Fibroblast of the aortic adventitia (primary cell): ENCODE measurements at places on chromosomes 6 and 20. TPM values are rescaled to one million over a fixed set of nuclear protein-coding genes. Genes with fewer than 3 reads are reported as not detected.

GRCh38 chr6:146895101-146895771 lies 296.5 kb downstream of the ADGB start:
- no peak for DNase-seq

The CPNE5 gene
- total RNA-seq, result 0.16 and 0.18 TPM in 2 replicates

The PPP1R16B gene
- total RNA-seq, result 0.09 and 0.33 TPM in 2 replicates

DNA sequence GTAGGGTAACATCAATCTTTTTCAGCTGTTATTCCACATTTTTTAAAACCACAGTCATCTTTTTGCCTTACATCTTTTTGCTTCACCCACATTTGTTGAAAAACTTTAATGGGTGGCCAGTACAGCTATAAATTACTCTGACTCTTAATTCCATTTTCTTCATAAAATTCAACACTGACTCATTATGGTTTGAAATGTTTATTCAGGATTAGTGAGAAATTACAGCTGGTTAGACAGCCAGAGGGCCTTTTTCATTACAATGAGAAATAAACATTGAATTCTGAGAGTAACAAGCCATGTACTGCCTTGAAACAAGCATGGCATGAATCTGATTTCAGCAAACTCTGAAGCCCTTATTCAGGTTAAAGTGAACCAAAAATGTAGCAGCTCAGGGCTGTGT lies 19.5 kb downstream of the NDUFAF4 start:
- no peak for DNase-seq

GRCh38 chr6:167647306-167647705 lies 179.4 kb upstream of the AFDN start:
- no peak for DNase-seq

The AVP gene
- not detected in 2 replicates for total RNA-seq

DNA sequence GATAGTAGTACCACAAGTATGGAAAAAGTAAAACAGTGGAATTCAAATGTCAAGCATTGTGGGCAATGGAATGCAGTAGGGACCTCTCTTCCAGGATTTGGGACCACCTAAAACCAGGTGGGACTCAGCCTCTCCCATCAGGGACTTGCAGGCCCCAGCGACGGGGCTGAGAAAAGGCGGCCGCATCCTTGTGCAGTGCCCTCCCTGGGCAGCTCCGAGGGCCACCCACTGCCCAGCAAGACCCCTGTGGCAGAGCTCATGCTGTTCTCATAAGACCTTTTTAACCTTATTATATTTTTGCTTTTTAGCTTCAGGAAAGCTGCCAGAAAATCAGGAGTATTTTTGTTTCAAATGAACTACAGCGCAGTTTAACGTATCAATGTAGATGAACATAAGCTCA lies 142.6 kb upstream of the RPS6KA2 start:
- DNase-seq, result no peak

The RIPPLY2 gene
- total RNA-seq, result not detected in 2 replicates

The ADGB gene
- total RNA-seq, result not detected in 2 replicates

DNA sequence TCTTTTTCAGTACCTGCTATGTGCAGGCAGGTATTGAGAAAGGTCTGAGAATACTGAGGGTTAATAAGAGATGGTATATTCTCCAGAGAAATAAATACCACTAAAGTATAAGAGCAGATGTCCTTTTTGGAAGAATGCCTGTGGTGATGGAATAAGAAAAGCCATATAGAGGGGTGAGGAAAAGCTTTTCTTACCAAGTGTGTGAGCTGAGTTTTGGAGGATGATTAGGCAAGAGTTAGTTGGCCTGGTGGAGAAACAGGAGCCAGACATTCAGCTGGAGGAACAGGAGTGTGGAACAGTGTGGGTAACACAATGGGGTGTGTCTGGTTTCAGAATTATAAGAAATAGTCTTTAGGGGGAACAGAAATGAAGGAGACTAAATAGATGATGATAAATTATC lies 19.9 kb downstream of the ZNF451 start:
- DNase-seq, result peak; percentile 29

DNA sequence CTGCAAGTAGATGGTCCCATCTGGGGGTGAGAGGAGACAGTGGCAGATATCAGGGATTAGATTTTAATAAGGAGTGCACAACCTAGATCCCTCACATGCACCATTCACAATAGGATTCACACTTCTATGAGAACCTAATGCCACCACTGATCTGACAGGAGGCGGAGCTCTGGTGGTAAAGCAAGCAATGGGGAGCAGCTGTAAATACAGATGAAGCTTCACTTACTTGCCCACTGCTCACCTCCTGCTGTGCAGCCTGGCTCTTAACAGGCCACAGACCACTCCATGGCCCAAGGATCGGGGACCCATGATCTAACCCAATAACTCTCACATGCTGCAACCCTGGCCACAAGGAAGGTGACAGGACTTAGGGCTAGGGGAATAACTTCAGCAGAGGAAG lies 75.4 kb downstream of the ZNF133 start:
- no peak for DNase-seq

DNA sequence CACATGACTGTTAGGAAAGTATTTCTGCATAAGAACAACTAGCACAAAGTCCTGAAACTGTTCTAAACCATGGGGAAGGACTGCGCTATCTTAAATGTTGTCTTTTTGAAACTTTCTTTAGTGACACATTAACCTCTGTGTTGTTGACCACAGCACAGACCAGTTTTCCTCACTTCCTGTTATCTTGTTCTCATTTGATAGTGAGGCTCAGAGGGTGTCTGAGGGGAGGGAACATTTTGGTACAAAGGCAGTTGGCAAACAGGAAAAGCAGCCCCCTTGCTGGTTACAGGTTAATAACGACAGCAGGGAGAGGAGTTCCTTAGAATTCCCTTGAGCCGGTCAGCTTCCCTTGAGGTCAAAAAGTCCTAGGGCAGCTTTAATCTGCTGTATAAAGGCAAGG lies 143.5 kb upstream of the BMP2 start:
- no peak for DNase-seq

The HLA-DRB5 gene
- total RNA-seq, result not detected in 2 replicates

- no peak for DNase-seq
Observed at GRCh38 chr20:2745060-2745910, 52.7 kb downstream of the EBF4 start.

DNA sequence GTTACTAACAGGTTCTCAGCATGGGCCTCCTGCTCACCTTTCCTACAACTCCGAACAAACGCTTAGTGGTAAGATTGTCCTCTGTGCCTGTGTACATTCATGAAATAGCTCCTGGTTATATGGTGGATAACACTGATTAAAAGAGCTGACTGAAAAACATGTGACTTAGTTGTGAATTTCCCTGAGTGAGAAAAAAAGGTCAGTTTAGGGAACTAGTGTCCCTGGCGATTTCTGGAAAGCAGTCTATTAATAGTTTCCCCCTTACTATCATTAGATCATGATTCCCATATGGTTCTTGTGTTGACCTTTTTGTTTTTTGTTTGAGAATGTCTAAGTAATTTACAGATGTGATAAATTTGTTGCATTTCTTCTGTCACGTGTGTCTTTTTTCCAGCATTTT lies 15.6 kb downstream of the SNRPC start:
- DNase-seq, result no peak

The LAMA4 gene
- total RNA-seq, result 306 and 904 TPM in 2 replicates

The CAGE1 gene
- total RNA-seq, result 0.33 and 0.36 TPM in 2 replicates

The C6orf15 gene
- total RNA-seq, result not detected in 2 replicates

- DNase-seq, result peak; percentile 6
Observed at GRCh38 chr6:144534180-144534579, 249.0 kb downstream of the UTRN start.

GRCh38 chr20:63253438-63254231 lies 628 bp downstream of the NKAIN4 start:
- DNase-seq, result no peak

The SLC35F1 gene
- total RNA-seq, result not detected in 2 replicates

The HMGCLL1 gene
- not detected in 2 replicates for total RNA-seq

The CGA gene
- not detected in 2 replicates for total RNA-seq

GRCh38 chr6:162119341-162119740 lies 608.2 kb downstream of the PRKN start:
- no peak for DNase-seq

- no peak for DNase-seq
Observed at GRCh38 chr20:36113036-36113435, 41.5 kb upstream of the EPB41L1 start.

GRCh38 chr20:37898233-37899104 lies 4.5 kb upstream of the VSTM2L start:
- peak; percentile 47 for DNase-seq

- no peak for DNase-seq
Observed at GRCh38 chr6:124703541-124703940, 258.7 kb upstream of the RNF217 start.

DNA sequence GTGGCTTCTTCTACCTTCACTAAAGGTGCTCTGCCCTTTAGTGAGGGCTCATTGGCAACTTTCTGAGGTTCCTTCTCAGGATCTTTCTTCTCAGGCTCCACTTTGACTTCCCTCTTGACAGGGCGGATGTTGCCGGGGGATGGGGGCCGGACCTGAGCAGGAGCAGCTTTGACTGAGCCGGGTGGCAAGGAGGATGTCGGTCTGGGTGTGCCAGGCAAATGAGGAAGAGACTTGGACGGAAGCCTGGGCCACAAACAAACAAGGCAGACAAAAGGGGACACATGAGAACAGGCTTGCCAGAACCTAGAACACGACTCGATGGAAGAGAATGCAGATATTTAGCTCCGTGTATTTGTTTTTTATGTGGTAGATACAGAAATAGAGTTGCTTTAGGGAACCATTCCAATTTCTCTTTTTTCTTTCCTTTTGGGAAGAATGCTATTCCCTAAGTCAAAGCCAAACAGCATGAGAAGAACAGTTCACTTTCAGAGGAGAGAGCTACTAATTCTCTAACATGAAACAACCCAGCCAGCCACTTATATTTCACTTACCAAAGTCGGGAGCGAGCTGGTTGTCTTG lies 76.2 kb upstream of the BCLAF1 start:
- DNase-seq, result no peak

- peak; percentile 83 for DNase-seq
Observed at GRCh38 chr6:110140650-110141049, 38.8 kb downstream of the WASF1 start.

The CST7 gene
- not detected in 2 replicates for total RNA-seq

The MCHR2 gene
- total RNA-seq, result not detected in 2 replicates

The NEDD9 gene
- total RNA-seq, result 0.33 and 0.36 TPM in 2 replicates

DNA sequence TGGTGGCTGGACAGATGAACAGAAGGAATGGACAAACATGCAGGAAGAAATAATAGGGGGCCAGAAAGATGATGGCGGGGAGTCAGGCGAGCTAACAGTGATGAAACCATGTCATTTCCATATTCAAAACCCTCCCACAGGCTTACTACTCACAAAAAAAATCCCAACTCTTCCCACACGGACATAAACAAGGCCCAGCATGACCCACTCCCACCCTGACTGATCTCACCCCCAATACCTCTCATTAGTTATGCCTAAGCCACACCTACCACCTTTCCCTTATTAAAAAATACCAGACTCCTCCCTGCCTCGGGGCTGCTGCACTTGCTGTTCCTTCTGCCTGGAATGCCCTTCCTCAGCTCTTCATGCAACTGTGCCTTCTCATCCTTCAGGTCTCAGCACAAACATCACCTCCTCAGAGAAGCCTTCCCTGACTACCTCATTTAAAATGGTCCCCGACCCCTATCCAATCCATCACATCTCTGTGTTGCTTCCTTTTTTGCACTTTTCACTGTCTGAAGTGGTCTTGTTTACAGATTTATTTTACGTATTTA lies 145.8 kb downstream of the PREX1 start:
- DNase-seq, result no peak

The TMEM74B gene
- total RNA-seq, result not detected in 2 replicates

DNA sequence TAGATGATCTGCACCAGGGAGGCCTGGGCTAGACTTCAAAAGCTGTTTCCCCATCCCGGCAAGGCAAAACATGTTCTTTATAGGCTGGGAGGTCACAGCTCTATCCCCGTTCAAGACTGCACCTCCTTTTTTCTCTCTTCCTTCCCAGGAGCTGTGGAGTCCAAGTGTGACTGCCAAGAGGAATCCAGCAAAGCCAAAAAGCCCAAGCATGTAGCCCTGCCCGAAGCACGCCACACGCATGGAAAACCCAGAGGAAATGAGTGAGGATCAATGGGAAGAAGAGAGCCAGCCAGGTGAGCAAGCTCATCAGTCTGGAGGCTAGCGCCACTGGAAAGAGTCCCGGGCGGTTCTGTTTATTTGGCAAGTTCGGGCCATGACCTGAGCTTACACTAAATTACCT lies 240.4 kb downstream of the PRL start:
- DNase-seq, result no peak

GRCh38 chr20:15567219-15567618 lies 1006.0 kb downstream of the KIF16B start:
- no peak for DNase-seq

DNA sequence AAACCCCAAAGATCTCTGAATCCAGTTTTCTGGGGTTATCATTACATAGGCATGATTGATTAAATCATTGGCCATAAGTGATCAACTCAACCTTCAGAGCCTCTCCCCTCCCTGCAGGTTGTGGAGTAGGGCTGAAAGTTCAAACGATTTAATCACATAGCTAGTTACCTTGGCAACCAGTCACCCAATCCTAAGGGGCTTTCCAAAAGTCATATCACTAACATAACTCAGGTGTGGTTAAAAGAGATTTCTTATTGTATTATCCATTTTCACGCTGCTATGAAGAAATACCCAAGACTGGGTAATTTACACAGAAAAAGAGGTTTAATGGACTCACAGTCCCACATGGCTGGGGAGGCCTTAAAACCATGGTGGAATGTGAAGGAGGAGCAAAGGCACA lies 935.1 kb upstream of the SLC35B3 start:
- no peak for DNase-seq

DNA sequence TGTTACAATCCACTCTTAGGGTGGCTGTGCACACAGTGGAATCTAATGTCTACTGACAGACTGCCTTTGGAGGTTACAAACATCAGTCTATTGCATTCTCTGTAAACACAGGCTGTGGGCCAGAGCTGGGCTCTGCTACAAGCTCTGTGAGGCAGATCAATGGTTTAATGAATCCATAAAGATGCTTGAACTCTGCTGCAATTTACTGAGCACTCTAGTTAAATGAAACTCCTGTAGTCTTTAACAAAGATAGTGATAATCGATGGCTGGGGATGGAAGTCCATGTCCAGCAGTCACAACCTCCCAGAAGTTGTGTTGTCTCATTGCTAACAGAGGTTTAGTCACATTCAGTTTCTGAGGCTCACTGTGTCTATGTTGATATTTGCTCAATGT lies 50.5 kb downstream of the SOBP start:
- no peak for DNase-seq

GRCh38 chr20:3890398-3890751 lies 1.2 kb downstream of the PANK2 start:
- DNase-seq, result peak; percentile 58

GRCh38 chr6:38443352-38444144 lies 196.2 kb downstream of the BTBD9 start:
- peak; percentile 7 for DNase-seq

DNA sequence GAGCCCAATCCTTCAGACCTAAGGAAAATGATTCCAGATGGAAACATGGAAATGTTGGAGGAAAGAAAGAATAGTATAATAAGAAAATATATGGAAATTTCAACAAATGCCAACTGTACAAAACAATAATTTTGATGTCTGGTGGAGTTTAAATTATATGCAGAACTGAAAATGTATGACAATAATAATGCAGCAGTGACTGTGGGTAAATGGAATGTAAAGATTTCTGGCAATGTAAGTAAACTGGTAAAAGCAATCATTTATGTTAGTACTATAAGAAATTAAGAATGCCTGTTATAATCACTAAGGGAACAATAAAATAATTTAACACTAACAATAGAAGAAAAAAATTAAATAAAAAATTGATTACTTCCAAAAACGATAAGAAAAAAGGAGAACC lies 89.0 kb downstream of the EDN1 start:
- DNase-seq, result no peak
